Activated T-helper 2 cell treated with anti-CD3 and anti-CD28 coated beads, Interferon-gamma antibody, Interleukin-2, Interleukin-4, amounts not matched to agents 10 μg/mL and 5 μg/mL and 100 μg/mL, durations not matched to agents 14 hours and 24 hours and 36 hours (primary cell): ENCODE measurements at places on chromosomes 13 and 19. TPM values are rescaled to one million over a fixed set of nuclear protein-coding genes. Genes with fewer than 3 reads are reported as not detected.
A peak's percentile ranks its signal among the peaks of the same experiment; 100 is the strongest.

The CRX gene
- total RNA-seq: not detected in 2 replicates

The KLF1 gene
- 0.62 and 0.97 TPM in 2 replicates for total RNA-seq

DNA sequence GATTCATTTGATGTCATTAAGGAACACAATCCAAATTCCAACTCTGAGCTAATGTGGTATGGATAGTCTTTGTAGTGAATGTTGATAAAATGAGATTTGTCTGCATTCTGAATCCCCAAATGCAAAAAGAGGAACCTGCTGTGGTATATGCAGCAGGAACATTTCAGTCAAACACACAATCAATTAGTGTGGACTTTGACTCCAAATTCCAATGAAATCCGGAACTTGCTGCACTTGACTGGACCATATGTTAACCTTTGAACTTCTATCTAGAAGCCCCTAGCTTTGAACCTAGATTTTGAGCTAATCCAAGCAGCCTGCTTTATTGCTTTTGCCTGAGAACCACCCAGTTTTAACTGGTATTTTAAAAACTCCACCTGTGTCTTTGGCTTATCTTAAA lies 341.3 kb downstream of the SPRY2 start:
- no peak for DNase-seq

GRCh38 chr13:98515818-98516465 lies 61.0 kb downstream of the STK24 start:
- no peak for DNase-seq

The SIGLEC10 gene
- total RNA-seq: 4.0 and 6.6 TPM in 2 replicates

DNA sequence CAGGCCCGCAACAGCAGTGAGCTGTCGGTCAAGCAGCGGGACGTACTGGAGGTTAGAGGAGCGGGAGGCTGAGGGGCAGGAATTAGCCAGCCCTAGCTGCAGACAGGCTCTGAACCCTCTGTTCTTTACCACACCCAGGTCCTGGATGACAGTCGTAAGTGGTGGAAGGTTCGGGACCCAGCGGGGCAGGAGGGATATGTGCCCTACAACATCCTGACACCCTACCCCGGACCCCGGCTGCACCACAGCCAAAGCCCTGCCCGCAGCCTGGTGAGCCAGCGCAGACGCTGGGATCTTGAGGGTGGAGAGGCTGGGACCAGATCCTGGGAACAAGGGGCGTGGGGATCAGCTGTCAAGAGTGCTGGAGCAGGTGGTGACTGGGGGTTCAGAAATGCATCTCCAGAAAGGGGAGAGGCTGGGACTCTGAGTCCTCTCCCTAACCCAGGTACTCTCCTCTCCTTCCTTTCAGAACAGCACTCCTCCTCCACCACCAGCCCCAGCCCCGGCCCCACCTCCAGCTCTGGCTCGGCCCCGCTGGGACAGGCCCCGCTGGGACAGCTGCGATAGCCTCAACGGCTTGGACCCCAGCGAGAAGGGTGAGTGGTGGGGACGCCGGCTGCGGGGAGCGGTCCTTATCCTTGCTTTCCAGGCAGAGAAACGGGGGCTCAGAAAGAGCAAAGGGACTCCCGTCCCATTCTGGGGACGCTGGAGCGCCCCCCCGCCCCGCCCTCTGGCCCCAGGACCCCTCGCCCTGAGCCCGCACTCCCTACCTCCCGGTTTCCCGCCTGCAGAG lies 10.4 kb downstream of the EPS8L1 start:
- DNase-seq: no peak

DNA sequence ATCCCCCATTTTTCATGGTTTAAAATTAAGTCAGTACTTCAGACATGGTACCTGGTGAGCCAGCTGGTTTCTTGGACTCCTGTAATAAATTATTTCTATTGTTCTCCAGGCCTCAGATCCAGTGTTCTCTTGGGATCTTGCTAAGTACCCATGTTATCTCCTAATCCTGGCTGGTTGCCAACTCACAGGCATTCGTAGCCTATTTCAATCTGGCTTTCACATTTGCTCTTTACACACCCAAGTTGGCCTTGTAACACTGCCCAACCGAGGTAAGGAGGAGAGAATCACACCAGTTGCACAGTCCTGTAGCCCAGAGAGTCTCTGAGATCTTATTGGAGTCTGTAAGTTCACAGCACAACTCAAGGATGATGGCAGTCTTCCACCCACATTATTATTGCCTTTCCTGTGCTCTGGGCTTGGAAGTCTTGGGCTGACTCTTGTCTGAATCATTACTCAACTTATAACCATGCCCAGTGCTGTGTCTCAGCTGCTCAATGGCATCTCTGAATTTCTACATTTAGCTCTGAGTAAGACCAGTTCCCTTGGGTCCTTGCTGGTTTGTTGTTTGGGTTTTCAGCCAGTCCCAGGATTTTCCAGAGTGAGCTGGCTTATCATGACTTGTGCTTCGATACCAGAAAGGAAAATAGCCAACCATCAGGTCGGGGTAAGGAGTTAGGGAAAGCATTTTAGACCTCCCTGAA lies 76.6 kb upstream of the KLF12 start:
- no peak for DNase-seq

DNA sequence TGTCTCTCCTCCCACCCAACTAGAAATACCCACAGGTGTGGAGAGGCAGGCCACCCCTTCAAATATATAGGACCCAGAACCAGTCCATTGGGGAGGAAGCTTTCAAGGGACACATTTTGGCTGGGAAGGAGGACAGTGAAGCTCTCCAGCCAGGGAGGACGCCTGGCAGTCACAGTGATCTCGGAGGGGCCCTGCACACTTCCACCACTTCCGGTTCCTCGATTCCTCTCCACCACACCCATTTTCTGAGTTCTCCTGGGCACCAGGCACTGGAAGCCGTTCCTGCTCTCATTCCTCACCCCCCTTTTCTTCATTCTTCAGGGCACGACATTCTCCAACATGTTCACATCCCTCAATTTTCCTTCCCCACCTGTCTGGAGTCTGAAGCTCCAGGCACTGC lies 30.4 kb upstream of the CEACAM21 start:
- no peak for DNase-seq

The KIR2DL3 gene
- not detected in 2 replicates for total RNA-seq

GRCh38 chr13:42380420-42381164 lies 108.6 kb downstream of the AKAP11 start:
- no peak for DNase-seq

GRCh38 chr19:50003810-50004419 lies 21.3 kb downstream of the VRK3 start:
- DNase-seq: peak; percentile 14

The ZNF835 gene
- total RNA-seq: 0.09 and 0.30 TPM in 2 replicates

The FXYD5 gene
- 257 and 271 TPM in 2 replicates for total RNA-seq

The SERPINE3 gene
- not detected in 2 replicates for total RNA-seq

- no peak for DNase-seq
These were observed 523.1 kb downstream of the DCT start for GRCh38 chr13:93956426-93956825.

GRCh38 chr13:78084401-78084800 lies 165.8 kb upstream of the EDNRB start:
- DNase-seq: no peak

DNA sequence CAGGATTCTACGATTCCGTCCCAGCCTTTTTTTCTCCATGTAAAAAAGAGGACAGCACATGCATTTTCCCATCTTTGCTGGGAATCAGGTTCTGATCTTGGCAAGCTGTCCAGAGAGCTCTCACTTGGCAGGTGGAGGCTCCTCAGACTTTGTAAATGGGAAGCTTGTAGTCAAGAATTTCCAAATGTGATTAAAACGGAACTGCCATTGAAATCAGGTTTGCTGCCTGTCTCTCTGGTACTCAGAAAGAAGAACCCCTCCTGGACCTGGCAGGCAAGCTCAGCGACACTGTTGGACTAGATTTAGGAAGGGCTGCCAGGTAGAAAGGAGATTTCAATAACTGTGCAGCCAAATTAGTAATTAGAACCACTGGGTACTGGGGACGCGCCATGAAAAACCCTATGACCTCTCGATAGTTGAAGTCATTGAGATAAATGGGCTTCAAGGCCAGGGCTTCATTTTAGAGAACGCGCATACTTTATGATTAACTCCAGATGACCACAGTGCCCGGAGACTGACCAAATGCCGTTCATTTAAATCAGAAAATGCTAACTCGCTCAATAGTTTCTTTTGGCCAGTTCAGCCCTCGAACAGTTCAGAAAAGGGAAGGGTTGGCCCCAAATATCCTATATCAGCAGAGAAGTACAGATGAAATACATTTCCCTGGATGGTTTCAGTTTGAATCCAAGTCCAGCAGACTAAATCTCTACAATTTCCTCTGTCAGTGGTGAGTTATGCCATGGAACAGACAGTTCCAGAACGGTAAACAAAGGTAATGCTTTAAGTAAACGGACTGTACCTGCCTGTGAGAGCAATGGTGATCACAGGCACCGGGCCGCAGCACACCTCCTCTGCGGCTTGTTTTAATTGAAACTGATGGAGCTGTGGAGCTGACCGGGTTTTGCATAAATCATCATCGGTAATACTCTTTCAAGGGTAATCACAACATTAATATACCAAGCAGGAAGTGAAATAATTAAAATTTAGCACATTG lies 517.4 kb downstream of the RFC3 start:
- DNase-seq: no peak

- no peak for DNase-seq
These were observed 38.1 kb downstream of the DOCK9 start for GRCh38 chr13:98939660-98940191.

GRCh38 chr19:15195371-15196334 lies 5.1 kb downstream of the NOTCH3 start:
- DNase-seq: no peak

DNA sequence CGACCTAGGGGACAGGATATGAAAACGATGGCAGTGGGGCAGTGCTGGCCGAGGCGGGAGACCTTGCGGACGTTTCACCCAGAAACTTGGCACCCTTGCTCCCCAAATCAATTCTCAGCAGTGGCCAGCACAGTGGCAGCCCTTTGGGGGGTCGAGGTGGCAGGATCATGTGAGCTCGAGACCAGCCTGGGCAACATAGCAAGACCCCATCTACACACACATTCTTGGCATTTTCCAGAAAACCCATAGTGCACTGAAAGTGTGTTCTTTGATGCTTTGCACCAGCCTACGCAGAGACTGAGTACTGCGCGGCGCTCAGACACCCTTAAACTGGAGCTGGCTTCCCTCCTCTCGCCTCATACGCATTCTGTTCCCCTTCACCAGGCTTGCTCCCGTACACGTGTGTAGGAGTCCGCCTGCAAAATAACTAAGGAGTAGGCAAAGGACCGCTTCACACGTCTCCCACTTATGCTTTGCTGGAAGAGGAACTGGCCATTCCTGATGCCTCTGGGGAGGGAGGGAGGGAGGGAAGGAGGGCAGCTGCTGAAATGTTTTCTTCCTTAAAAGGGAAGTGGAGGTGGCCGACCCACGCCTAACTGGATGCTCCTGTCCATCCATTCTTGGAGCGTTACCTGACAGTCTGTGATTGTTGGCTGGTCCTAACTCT lies 23.5 kb upstream of the MIER2 start:
- no peak for DNase-seq

GRCh38 chr13:23320926-23321534 lies 112.5 kb downstream of the SACS start:
- DNase-seq: no peak

- no peak for DNase-seq
These were observed 3.5 kb downstream of the IRGC start for GRCh38 chr19:43719378-43719868.

DNA sequence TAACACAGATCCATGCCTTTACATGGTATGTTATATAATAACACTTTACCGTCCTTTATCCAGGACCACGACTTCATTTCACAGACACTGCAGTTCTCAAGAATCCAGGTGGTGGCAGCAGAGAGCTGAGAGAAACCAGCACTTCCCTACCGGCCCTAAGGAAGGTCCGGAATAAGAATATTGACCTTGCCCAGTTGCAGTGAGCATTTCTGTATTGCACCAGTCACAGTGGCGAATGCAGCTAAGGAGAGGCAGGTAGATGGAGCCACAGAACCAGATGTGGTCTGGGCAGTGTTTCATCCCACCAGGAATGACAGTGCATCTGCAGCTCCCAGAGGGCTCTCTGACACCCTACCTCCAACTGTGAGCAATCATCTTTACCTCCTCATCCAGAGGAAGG lies 44.6 kb downstream of the ZNF787 start:
- DNase-seq: no peak

The SSBP4 gene
- total RNA-seq: 133 and 146 TPM in 2 replicates

DNA sequence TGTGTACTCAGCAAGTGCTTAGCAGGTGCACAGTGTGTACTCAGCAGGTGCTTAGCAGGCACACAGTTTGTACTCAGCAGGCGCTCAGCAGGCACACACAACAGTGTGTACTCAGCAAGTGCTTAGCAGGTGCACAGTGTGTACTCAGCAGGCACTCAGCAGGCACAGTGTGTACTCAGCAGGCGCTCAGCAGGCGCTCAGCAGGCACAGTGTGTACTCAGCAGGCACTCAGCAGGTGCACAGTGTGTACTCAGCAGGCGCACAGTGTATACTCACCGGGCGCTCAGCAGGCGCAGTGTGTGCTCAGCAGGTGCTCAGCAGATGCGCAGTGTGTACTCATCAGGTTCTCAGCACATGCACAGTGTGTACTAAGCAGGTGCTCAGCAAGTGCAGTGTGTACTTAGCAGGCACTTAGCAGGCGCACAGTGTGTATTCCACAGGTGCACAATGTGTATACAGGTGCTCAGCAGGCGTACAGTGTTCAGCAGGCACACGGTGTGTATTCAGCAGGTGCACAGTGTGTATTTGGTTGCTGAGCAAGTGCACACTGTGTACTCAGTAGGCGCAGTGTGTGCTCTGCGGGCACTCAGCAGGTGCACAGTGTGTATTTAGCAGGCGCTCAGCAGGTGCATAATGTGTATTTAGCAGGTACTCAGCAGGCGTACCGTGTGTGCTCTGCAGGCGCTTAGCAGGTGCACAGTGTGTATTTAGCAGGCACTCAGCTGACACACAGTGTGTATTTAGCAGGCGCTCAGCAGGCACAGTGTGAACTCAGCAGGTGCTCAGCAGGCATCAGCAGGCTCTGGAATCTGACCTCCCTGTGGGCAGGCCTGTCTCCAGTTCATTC lies 15.1 kb downstream of the CRTC1 start:
- DNase-seq: no peak

DNA sequence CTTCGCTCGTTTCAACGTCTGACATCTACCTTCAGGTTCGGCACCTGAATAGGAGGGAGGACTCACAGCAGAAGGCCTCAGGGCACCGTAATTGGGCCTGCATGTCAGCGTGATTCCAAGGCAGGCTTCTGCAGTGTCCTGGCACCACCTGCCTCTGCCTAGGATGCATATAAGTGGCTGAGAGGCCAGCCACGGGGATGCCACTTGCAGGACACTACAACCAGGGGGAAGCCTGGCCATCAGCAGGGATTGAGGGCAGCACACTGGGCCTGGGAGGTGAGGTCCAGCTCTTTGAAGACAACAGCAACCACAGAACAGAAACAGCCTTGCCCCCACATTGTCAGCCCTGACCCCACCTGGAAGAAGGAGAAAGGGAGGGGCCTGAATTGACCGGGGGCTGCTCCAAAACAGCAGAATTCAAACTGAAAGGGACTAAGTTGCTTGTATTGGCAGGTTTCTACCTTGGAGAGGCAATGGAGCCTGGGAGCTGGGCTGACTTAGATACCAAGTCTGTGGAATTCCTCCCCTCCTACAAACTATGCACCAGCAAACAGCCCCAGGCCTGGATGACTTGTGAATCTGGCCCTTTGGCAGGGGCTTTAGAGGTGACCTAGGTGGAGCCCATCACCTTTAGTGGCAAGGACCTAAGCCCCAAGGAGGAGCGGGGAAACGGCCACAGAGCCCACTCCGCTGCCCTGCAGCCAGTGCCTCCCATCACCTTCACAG lies 34.1 kb upstream of the POMP start:
- no peak for DNase-seq

The PRTN3 gene
- not detected in 2 replicates for total RNA-seq

The CDK8 gene
- 18.3 and 21.2 TPM in 2 replicates for total RNA-seq

The OR7C1 gene
- total RNA-seq: not detected in 2 replicates

The SLC10A2 gene
- total RNA-seq: not detected in 2 replicates

The EDDM13 gene
- 1.7 and 2.2 TPM in 2 replicates for total RNA-seq
